ENCODE measurements at places on chromosomes 2 and 18.
A peak's percentile ranks its signal among the peaks of the same experiment; 100 is the strongest.

DNA sequence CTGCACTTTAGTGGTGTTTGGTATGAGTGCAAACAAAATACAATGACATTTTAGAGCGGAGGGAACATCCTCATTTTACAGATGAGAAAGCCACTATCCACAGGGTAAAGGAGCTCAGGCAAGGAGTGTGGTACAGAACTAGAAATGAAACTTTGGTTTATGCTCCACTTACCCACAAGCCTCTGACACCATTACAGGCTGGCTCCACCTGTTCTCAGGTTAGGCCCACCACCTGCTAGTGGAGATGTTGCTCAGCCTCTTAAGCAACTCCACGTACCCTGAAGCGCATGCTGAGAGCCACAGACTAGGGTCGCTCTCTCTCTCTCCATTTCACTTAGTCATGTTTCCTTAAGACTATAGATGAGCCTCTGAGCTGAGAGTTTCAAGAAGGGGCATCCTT lies 130.0 kb downstream of the MBD2 start:
- no peak for DNase-seq

DNA sequence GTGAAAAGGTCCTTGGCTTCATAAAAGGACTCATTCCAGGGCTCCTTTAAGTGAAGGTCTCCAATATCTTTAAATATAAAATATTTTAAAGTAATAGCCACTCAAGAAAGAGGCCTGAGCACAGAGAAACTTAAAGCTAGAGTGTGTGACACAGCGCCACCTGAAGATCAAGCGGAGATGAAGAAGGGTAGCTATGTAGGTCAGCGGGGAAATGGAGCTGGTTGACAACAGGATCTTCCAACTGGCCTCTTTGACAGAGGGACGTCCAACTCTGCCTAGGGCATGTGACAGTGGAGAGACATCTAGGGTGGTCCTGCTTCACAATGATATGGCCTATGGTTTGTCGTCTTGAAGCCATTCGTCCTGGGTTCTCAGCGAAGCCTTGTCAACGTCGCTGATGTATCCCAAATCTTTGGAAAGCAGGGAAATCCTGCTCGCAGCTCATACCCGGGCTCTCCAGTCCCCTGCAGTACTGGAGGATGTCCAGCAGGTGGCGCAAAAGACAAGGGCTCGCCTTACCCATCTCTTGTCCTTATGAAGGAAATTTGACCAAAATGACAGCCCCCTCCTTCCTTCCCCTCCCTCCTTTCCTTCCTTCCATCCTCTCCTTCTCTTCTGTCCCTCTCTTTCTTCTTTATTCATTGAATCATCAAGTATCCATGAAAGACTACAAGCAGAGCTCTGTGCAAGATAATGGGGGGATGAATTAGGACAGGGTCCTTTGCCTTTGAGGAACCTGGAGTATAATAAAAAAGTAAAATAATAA lies 59.6 kb downstream of the LONRF2 start:
- DNase-seq = peak; percentile 73

GRCh38 chr2:135607561-135607960 lies 76.3 kb downstream of the R3HDM1 start:
- no peak for DNase-seq

GRCh38 chr18:56789004-56789888 lies 138.1 kb downstream of the WDR7 start:
- no peak for DNase-seq

GRCh38 chr18:13530879-13531387 lies 195.4 kb downstream of the FAM210A start:
- DNase-seq = peak; percentile 74

All from tongue (tissue), 3 donors.